ENCODE measurements at places on chromosomes 3 and 15.

DNA sequence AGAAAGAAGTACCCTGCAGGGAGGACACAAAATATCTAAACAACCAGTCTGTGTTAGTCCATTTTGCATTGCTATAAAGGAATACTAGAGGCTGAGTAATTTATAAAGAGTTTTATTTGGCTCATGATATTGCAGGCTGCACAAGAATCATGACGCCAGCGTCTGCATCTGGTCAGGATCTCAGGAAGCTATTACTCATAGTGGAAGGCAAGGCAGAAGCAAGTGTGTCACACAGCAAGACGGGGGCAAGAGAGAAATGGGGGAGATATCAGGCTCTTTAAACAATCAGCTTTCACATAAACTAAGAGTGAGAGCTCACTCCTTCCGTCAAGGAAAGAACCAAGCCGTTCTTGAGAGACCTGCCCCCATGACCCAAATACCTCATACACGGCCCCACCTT is 614.8 kb downstream of the ZIC1 start:
- peak; percentile 70 for DNase-seq

DNA sequence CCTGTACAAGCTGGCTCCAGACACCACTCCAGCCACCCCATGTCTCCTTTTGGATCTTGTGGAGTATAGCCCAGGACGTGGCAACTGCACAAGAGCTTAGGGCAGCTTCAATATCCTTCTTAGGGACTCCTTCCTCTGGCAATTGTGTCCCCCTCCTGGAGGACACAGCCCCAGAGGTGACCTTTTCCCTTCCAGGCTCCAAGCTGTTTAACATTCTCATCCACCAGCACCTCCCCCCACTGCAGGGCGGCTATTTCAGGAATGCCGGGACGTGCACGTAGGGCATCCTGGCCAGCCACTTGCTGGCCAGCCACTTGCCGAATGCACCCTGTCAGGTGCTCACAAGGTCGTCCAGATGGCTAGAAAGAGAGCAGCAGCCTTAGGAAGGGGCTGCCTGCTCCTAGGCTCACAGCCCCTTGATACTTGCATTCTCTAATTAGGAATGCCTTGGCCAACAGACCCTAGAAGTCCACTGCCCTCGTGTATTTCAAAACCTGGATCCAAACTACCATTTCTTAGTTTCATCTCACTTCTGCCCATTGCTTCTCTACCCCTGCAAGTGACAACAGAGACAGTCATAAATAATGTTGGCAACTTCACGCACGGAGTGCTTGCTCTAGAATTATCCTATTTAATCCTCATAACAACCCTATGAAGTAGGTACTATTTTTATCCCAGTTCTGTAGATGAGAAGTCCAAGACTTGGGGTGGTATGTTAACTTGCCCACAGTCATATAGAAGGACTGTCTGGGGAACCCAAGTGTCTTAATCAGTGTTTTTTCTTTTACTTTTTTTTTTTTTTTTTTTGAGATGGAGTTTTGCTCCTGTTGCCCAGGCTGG is 24.5 kb upstream of the IDH2 start:
- no peak for DNase-seq

DNA sequence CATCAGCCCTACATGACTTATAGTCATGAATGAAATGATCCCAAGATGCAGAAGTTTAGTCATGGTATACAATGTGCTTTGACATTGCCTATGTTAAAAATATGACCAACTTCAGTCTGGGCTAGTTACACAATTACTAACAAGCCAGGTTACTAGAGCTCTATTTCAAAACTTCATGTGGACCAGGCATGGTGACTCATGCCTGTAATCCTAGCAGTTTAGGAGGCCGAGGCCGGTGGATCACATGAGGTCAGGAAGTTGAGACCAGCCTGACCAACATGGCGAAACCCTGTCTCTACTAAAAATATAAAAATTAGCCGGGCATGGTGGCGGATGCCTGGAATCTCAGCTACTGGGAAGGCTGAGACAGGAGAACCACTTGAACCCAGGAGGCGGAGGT is 613.0 kb downstream of the CADM2 start:
- DNase-seq: no peak

DNA sequence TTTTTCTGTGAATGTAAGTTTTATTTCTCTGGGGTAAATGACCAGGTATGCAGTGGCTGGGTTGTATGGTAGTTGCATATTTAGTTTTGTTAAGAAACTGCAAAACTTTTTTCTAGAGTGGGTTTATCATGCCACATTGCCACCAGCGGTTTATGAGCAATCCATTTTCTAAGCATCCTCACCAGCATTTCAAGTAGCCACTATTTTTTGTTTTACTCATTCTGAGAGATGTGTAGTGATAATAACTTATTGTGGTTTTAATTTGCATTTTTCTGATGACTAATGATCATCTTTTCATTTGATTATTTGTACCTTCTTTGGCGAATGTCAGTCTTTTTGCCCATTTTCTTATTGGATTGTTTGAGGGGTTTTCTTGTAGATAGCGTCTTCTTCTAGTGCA is 56.2 kb downstream of the SPRED1 start:
- DNase-seq: no peak

GRCh38 chr3:30437171-30437601 is 169.2 kb upstream of the TGFBR2 start:
- DNase-seq: no peak
